ENCODE measurements at places on chromosomes 16 and 17. TPM values are rescaled to one million over a fixed set of nuclear protein-coding genes. Genes with fewer than 3 reads are reported as not detected.

Gene DNAI2
- total RNA-seq: not detected

GRCh38 chr16:73021866-73022495, 25.9 kb downstream of the ZFHX3 start:
- DNase-seq: no peak

DNA sequence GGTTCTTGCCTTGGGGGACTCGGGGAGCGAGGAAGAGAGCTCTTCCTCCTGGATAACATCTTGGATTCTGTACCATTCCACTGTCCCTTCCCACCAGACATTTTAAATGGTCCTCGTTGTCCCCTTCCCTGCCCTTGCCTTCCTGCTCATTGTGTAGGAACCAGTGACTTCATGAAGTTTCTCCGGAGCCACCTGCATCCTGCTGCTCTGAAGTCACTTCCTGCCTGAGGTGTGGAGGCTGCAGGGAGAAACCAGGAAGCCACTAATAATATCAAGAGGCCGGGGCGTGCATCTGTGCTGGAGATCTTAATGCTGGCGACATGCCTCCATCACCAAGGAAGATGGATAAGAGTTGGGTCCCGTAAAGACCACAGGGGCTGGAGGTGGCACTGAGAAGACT, 6.2 kb upstream of the SLC16A13 start:
- peak; percentile 87 for DNase-seq

- DNase-seq: no peak
Measured at GRCh38 chr16:79949417-79949816, 348.9 kb upstream of the MAF start.

- DNase-seq: no peak
Measured at GRCh38 chr16:50613281-50613963, 65.2 kb downstream of the NKD1 start.

DNA sequence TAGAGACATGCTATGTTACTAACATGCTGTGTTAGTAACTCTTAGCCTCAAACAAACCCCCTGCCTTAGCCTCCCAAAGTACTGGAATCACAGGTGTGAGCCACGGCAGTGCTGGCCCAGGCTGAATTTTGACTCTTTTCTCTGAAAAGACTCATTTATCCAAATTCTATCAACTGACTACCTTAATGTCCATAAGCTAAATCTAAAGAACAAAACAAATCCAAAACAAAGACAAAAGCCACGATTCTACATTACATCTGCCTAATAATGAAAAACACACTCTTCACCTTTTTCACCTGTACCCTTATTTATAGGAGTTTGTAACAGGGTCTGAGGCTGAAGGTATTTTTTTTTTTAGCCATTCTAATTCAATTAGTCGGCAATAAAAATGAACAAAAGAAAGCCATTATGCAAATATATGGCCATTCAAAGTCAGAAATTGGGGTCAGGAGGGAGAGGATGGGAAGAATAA, 432.5 kb downstream of the RBFOX1 start:
- no peak for DNase-seq

- no peak for DNase-seq
Measured at GRCh38 chr16:49659356-49659755, 196.6 kb downstream of the ZNF423 start.

Gene COL1A1
- 7.2 TPM for total RNA-seq

- DNase-seq: peak; percentile 37
Measured at GRCh38 chr17:44004077-44004760, at the start of gene NAGS. TSS of gene NAGS (plus strand) at chr17:44004622. CDS start at chr17:44004664, 42 bp downstream.

- DNase-seq: no peak
Measured at GRCh38 chr16:55154262-55154661, 169.7 kb upstream of the IRX6 start.

Gene STH
- total RNA-seq: not detected

DNA sequence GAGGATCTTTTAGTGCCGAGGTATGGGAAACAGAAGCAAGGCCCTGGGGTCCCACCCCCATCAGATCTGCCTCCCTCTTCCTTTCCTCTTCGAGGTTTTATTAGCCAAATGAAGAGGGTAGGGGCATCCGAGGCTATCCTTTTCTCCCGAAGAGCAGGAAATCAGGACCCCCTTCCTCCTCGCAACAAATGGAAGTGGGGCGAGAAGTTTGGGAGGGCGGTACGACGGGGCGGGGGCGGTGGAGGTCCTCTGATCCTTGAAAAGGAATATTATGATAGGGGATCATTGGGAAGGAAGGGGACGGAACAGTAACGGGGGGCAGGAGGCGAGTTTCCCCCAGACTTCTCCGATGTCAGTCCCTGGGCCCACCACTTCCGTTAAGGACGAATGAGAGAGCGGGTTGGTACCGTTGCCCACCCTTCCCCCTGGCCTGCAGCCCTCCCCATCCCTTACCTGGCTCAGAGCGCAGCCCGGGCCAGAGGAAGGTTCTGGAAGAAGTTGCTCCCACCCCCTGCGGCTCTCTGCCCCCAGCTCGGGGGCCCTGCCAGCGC, 309 bp downstream of the FOXJ1 start:
- no peak for DNase-seq

- no peak for DNase-seq
Measured at GRCh38 chr17:78490673-78491072, 86.5 kb downstream of the DNAH17 start.
